ENCODE measurements at places on chromosomes 13 and 19.

GRCh38 chr13:64704121-64704649 is 2526.0 kb downstream of the PCDH9 start:
- DNase-seq: no peak

GRCh38 chr13:42279986-42280385 is 8.0 kb downstream of the AKAP11 start:
- no peak for DNase-seq

DNA sequence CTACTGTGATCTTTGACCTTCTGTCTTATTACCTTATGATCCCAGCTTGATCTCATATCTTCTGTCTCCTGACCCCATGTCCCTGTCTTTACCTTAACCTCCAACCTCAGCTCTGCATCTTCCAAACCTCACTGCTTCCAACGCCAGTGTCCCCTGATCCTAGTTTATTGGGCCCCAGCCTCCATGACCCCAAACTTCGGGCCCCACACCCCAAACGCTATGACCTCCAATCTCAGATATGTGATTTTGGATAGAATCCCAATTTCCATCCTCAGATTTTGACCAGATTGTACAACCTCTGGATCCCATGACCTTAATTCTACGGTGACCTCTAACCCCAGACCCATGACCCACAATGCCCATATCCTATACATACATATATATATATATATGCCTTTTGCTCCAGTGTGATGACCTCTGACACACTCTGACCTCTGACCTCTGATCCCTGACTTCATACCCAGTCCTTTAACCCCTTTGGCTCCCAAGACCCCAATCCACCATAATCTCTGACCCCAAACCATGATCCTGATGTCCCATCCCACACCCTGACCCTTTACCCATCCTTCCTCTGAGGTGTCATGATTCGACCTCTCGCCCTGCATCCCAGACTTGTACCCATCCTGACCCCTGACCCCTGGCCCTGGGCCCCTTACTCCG is 3.5 kb downstream of the KLK12 start:
- DNase-seq: no peak

GRCh38 chr13:105774739-105775460 is 760.6 kb downstream of the EFNB2 start:
- DNase-seq: peak; percentile 16

GRCh38 chr19:48654299-48655059 is 8.5 kb upstream of the CA11 start:
- DNase-seq: no peak

DNA sequence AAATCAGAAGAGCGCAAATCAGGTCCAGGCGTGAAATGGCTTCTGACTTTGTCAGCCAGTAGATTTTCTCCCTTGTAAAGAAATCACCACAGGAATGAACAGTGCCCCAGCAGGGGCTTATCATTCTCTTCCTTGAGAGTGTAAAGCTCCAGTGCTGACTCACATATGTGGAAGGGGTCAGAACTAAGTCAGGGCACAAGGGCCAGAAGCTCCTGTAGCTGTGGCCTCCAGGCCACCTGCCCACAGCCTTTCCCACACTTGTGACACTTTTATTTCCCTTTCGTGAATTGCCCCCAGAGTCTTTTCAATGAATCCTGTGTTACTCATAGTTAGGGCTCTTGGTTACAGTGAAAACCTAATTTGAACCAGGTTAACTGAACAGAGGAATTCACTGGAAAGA is 99.6 kb downstream of the SUCLA2 start:
- no peak for DNase-seq

DNA sequence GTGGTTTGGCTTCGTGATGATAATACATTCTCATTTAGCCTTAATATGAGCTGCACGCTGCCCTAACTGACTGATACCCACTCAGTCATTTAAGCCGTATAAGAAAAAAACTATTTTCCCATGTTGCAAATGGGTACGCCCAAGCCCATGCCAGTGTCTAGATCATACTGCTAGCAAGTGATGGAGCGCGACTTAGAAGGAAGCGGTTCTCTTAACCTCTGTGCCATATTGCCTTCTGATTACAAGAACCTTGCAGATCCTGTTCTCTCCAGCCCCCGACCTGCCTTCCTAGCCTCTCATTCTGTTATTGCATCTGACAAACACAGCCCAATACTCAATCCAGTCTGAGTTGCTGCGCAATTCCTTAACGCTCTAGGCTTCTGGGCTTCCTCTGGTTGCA is 603 bp downstream of the GPALPP1 start:
- DNase-seq: no peak

DNA sequence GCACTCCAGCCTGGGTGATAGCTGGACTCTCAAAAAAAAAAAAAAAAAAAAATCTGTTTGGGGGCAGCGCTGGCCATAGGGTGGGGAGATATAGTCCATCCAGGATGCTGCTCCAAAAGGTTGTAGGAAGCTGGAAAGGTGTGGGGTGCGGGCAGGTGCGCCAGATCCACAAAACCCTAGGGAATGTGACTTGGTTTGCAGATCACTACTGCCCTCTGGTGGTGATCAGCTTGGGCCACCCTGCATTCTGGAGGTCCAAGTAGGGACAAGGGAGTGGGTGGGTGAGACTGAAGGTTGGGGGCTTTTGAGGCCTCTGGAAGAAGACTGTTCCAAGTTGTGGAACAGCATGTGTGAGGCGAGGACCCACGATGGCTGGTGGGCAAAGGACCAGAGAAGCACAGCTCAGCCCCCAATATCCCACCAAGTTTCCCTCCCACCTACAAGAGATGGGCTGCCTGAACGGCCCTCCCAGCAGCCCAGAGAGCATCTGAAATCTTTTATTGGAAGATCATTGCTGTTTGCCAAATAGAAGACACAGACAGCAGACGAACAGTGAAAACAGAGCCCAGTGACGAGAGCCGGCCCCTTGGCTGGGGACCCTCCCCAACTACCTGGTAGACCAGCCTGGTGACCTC is 10.4 kb upstream of the TYK2 start:
- DNase-seq: peak; percentile 54

- DNase-seq: no peak
Measured at GRCh38 chr13:99862244-99862643, 109.3 kb downstream of the ZIC5 start.

DNA sequence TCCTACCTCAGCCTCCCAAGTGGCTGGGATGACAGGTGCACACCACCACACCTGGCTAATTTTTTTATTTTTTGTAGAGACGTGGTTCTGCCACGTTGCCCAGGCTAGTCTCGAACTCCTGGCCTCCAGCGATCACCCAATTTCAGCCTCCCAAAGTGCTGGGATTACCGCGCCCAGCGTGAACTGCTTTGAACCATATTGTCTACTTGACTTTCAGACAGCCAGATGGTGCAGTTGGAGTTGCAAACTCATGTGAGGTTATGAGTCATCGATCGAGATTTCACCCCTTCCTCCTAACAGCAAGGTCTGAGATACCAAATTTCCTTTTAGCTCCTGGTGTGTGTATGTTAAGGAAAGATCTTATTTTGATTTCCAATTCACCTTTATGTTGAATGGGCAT is 2.7 kb downstream of the SLC27A1 start:
- DNase-seq: no peak

DNA sequence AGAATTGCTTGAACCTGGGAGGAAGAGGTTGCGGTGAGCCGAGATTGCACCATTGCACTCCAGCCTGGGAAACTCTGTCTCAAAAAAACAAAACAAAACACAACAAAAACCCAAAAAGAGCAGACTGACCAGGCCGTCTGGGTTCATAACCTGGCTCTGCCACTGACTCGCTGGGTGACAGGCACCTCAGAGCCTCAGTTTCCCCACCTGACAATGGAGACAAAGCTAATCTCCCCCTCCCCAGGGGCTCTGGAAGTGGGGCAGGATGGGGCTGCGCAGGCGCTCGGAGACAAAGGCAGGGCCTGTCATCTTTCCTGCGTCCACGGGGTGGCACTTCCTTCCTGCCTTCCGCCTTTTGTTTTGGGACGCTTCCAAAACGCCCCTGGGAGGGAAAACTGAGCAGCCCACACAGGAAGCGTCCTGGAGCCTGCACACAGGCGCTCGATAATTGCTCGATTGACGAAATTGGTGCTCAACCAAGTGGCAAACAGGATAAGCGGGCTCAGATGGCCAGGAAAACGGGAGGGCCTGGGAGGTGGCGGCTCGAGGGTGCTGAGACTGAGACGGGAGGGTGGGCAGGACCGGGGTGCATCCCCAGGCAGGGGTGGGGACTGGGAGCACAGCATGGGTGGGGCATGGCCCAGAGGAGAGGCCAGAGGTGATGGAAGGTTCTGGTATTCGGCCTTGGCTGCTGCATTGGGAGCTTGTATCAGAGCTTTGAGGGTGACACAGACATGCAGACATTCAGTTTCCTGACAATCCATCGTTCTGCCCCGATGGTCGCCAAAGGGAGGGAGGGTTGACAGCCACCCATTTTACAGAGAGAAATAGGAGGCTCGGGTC is 17.8 kb downstream of the SPC24 start:
- peak; percentile 86 for DNase-seq

DNA sequence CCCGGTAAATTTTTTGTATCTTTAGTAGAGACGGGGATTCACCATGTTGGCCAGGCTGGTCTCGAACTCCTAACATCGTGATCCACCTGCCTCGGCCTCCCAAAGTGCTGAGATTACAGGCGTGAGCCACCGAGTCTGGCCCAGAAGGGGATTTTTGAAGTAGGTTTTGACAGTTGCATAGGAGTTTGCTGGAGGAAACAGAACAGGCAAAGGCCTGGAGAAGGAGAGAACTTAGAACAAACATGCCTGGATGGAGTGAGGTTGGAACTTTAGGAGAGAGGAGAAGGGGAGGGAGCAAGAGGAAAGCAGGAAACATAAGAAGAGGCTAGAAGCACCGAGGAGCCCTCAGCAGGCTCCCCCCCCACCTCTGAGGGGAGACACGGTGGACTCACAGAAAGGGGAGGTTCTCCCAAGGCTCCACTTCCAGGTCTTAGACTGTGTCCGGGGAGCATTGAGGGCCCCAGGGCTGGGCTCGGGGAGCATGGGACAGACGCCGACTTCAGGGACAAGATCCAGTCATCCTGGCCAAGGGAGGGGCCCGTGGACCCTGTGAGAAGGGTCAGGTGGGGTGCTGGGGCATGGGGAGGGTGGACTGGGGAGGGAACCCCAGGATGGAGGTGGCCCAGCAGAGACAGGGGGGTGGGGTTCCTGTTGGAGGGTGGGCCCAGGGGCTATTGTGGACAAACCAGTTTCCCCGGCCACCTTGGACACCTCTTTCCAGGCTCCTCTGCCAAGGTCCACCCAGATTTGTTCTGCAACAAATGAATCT is 1.8 kb upstream of the FBN3 start:
- no peak for DNase-seq

GRCh38 chr19:27751044-27751391 is 1461.9 kb downstream of the UQCRFS1 start:
- no peak for DNase-seq

- DNase-seq: no peak
Measured at GRCh38 chr13:79745081-79745480, 264.1 kb downstream of the NDFIP2 start.

DNA sequence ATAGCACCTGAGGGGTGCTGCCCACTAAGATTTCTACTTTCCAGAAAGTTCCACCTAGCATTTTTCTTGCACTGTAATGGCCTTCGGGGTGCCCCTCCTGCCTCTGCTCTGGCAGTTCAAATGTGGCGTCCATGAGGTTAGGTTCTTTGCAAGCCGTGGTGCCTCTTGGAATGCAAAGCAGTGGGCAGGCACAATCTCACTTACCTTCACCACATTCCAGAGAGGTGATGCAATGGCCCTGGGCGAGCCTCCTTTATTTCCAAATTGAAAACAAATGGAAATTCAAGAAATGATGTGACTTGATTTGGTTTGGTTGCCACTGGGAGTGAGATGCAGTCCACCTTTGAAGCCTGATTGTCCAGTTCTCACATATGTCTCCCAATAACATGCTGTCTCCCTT is 46.9 kb downstream of the FGF9 start:
- DNase-seq: no peak

DNA sequence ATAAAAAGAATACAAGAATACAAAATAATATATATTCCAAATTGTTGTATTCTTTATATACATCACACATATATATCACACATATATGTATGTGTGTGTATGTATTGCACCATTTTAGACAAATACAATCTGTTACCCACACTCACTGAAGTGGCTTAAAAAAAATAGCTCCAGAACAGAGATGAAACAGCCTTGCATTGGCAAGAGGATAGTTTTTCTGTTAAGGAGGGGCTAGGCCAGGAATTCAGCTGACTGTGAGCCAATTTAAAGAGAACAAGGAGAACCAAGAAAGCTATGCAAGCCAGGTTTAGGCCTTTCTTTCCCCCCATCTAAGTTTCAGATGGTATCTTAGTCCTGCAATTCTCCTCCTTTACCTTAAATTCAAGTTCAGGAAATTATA is 257.5 kb downstream of the MZT1 start:
- no peak for DNase-seq

DNA sequence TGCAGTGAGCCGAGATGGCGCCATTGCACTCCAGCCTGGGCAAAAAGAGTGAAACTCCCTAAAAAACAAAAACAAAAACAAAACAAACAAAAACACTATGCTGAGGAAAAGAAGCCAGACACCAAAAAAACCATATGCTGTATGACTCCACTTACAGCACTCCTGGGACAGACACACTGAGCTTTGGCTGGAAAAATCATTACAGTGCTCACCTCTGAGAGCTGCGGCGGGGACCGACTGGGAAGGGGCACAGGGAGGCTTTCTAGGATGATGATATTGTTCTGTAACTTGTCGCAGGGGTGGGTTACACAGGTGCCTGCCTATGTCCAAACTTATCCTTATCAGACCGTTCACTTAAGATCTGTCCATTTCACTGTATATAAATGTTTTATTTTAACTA is 7.8 kb downstream of the PNMA8A start:
- DNase-seq: no peak

- DNase-seq: peak; percentile 48
Measured at GRCh38 chr19:36604656-36605100, 435 bp upstream of the ZNF382 start.

DNA sequence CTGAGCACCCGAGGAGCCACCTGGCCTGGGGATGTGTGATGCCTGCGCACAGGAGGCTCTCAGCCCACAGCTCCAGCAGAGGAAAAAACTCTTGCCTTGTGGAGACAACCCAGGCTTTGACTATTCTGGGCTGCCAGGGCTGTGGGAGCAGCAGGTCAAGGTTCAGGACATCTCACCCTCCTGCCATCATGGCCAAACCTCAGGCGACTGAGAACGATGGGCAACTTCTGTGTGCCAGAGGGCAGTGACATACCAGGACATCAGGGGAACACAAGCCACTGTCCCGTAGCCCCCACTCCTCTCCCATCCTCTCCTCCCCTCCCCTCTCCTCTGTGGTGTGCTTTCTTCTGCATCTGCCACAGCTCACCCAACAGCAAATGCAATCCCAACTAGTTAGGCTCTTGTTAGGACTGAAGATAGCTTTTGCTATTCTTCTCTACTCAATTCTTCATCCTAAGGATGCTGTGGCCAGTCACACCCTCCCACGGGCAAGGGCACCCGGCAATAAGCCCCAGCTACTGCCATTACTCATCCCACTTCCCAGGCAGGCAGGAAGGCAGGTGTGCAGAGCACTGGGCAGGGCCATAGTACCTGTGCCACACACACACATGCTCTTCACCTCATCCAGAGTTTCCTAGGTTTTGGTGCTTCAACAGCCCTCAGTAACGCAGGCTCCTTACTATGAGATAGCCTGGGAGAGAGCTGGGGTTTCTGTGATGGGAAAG is 16.8 kb downstream of the ELL start:
- no peak for DNase-seq

- no peak for DNase-seq
Measured at GRCh38 chr13:50711996-50712395, 131.5 kb downstream of the DLEU7 start.

GRCh38 chr13:99760456-99760855 is 211.1 kb downstream of the ZIC5 start:
- no peak for DNase-seq

- DNase-seq: no peak
Measured at GRCh38 chr19:16834747-16835146, 5.5 kb downstream of the SIN3B start.

Data from kidney capillary endothelial cell (primary cell).